NCI-H2171 (cell line): ENCODE measurements at places on chromosomes 7 and 10.

GRCh38 chr7:129824291-129825208 is 128.2 kb downstream of the UBE2H start:
- DNase-seq: peak; percentile 82

DNA sequence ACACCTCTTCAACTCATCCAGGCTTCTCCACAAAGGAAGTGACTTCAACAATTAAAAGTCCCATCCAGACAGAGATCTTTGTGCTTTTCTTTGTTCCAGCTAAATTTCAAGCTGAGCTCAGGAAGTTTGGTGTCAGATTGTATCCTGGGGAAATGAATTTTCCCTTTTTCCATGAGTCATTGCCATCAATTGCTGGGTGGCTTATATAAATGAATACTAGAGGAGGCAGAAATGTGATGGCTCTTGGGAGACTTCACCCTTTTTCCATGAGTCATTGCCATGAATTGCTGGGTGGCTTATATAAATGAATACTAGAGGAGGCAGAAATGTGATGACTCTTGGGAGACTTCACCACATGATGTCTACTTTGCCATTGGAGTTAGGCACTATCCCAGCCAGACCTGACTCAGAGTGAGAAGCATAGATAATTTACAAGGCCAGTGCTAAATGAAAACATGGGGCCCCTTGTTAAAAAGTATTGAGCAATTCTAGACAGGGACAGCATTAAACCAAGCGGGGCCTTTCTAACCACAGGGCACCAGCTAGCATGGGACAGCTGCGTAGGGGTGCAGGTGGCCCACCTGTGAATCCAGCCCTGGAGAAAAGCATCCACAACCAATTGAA is 339.2 kb upstream of the PODXL start:
- no peak for DNase-seq

DNA sequence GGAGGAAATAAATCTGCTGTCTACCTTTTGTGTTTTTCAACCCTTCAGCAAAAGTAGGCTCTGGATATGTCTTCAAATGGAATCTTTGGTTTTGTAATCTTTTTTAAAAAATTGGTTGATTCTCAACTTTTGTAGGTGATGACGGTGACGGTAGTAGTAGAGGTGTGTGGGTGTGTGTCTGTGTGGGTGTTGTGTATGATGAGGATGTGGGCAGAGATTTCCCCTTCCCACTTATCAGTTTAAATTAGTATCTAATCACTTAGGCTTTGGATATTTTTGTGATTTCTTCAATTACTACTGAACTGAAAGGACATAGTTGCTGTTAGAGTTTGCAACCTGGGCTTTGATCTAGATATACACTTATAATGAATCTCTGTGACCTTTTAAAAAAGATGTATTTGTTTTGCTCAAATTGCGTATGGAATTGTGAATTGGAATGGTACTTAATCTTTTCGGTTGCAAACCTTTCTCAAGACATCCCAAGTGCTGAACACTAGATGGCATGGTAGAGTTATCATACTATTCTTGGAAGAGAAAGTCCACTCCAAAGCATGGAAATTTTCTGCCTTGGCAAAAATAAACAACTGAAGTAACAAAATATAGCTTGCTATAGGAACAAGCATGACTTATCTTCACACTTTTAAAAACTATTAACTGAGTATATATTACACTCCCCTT is 51.9 kb upstream of the A1CF start:
- no peak for DNase-seq

GRCh38 chr7:131596785-131597184 is 40.4 kb upstream of the PODXL start:
- DNase-seq: no peak

DNA sequence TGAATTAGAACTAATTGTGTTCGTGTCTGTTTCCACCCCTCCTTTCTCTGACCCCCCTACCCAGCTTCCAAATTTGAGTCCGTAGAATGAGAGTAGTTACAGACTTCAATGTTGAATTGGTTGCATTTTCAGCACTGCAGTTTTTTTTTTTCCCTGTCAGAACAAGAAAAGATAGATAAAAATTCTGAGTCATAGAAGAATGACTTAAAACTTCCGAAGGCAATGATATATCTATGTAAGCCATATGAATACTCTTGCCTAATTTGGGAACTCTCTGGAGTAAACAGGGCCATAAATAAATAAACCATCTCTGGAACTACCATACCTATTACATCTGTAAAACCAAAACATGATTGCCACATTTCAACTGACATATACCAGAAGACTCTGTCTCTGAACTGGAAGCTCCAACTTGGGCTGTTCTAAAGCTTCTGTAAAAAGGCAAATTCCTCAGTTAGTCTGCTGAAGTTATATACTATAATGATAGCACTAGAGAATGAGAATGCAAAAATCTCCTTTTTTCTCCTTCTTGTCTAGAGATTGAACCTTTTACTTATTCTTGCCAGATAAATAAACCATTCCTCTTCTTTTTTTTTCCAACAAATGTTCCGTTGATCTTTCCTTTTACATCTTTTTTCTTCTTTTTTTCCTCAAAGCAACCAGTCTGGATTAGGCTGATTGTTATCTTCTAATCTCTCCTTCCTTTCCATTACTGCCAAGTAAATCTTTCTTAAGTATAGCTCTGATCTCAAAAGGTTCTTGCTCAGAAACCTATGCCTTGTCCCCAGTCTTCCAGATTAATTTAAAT is 23.5 kb downstream of the VCL start:
- DNase-seq: no peak

DNA sequence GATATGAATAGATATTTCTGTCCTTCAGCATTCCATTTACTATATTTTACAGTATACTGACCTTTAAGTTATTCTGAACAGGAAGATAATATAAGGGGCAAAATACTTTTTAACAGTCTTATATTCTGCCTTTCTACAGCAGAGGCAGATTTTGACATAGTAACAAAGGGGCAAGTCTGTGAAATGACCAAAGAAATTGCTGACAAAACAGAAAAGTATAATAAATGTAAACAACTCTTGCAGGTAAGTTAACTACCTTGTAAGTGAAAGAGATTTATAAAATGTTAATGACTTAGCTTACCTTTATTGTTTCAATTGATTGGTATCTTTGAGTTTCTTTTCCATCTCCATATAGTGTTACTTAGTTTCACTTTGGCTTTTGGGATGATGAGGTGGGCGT is 56.0 kb downstream of the TAX1BP1 start:
- DNase-seq: no peak

- DNase-seq: no peak
These were observed 95.2 kb downstream of the VOPP1 start for GRCh38 chr7:55476852-55477780.

DNA sequence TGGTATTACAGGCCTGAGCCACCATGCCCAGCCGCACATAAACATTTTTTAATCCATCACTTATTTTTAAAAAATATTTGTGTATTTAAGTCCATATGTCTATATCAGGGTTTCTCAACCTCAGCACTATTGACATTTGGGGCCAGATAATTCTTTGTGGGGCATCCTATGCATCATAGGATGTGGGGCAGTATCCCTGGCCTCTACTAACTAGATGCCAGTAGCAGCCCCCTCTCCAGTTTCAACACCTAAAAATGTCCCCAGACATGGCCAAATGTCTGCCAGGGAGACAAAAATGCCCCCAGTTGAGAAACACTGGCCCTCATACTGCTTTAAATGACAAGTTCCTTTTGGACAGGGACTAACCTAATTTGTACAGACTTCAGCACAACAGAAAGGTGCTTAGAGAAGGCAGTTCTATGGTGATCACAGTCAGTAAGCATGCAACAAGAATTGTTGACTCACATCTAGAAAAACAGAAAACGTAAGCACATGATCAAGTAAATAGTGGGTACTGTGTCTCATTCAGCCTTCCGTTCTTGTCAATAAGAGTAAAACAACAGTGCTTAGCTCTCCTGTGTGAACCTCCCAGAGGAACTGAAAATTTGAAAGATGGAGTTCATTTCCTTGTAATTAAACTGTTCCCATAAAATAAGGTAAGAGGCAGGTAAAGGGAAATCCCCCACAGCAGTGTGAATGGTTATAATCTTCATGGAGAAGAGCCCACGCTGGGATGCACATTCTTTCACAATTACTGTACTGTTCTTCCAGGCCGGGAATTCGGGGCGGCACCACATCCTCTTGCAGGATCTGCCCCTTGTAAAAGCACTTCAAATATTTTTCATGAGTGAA is 17.3 kb upstream of the ADRB1 start:
- no peak for DNase-seq

GRCh38 chr7:37912756-37913155 is 3.9 kb downstream of the SFRP4 start:
- no peak for DNase-seq

GRCh38 chr7:149050941-149051340 is 22.6 kb upstream of the PDIA4 start:
- DNase-seq: no peak

DNA sequence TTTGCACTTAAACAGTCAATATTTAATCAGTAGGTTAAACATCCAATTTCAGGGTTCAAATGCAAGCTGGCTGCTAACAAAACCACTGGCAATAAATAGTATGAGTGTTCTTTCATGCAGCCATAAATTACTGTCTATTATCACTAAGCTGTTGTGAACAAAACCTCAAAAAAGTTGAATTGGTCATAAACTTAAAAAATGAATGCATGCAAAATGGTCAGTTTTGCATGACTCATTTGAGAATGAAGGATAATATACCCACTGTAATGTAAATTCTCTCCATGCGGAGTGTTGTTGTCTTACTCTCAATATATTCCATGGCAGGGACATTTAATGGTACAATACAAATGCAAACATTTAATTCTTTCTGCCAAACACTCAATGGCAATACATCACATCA is 226.4 kb downstream of the MAGI2 start:
- DNase-seq: no peak

DNA sequence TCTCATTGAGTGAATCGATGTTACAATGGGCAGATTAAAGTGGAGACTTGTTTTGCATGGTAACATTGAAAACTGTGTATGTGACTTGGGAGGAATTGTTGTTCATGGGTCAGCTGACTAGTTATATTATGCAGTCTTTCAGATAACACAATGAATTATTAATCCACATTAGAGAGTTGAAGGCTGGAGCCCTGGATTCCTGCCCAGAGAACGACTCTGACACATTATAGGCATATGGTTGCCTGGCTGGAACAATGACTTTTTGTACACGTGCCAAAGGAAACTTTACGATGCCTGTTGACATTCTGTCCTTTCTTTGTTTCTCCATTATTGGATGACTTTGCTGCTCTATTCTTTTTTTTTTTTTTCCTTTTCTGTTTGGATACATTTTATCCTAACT is 52.3 kb upstream of the TMEM229A start:
- peak; percentile 26 for DNase-seq

- DNase-seq: no peak
These were observed 13.1 kb downstream of the RBP3 start for GRCh38 chr10:47361293-47361692.

- DNase-seq: no peak
These were observed 13.3 kb upstream of the CPXM2 start for GRCh38 chr10:123904834-123905409.

- no peak for DNase-seq
These were observed 83.1 kb downstream of the ZNF248 start for GRCh38 chr10:37774351-37774750.

DNA sequence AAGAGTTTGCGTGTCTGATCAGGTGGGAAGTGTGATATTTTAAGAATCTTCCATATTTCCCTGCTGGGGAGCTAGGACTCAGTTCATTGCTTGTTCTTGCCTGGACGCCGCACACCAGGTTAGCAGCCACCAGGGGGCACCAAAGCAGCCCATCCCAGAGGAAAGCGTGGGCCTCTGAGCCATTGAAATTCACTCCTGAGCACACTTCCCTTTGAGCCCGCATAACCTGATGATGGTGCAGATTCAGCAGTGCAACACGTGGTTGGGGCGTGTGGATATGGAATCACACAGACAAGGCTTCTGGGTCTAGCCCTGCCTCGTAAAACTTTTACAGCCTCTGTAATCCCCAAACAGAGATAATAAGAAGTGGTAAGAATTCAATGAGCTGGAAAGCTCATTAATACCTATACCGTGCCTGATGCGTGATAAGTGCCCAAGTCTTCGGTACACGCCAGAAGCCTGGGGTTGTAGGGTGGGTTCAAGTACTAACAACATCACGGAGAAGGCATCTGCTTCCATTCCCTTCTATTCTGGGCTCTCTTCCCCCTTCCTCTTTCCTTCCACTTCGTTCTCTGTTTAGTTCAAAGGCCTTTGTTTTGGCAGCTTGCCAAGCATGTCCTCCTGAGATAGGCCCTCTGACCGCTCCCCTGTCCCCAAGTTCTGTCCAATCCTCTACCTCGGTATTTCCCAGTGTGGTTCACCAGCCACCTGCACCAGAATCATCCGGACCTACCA is 130.1 kb upstream of the KMT2E start:
- DNase-seq: peak; percentile 53

GRCh38 chr7:95334447-95334846 is 10.1 kb upstream of the PON1 start:
- DNase-seq: no peak

DNA sequence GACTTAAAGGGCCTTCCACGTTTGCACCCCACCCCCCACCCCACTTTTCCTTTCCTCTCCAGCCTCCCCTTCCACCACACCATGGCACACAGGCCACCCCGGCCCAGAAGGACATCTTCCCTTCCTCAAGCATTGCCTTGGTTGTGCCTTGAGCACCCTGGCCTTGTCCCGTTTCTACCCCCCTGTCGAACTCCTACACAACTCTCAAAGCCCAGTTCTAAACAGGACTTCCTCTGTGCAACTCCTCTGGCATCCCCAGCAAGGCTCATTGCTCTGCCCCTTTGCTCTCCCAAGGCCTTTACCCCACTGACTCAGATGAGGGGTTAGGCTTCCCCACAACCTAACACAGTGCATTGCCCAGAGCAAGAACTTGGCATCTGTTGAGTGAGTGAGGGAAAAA is 136.1 kb downstream of the HERPUD2 start:
- DNase-seq: no peak

DNA sequence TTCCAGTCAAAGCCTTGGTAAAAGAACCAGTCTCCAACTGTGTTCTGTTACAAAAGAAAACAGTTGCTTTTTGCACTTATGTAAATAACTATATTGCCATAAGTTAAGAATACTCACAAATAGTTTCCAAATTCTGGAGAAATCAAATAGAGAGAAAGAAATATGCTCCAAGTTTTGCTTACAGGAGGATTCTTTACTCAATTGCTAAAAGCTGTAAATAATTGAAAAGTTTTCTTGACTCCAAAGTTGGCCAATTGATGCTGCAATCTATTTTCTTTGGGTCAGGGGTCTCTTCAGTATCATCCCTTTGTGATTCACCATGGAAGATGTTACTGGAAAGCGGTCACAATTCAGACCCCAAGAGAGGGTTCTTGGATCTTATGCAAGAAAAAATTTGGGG is 36.0 kb downstream of the NEURL1 start:
- no peak for DNase-seq

GRCh38 chr10:112634096-112634830 is 187.2 kb downstream of the VTI1A start:
- no peak for DNase-seq
